NCI-H1092 (cell line): ENCODE measurements at places on chromosomes 1 and 21.

GRCh38 chr1:66172272-66172671 lies 361.7 kb upstream of the SGIP1 start:
- no peak for DNase-seq

DNA sequence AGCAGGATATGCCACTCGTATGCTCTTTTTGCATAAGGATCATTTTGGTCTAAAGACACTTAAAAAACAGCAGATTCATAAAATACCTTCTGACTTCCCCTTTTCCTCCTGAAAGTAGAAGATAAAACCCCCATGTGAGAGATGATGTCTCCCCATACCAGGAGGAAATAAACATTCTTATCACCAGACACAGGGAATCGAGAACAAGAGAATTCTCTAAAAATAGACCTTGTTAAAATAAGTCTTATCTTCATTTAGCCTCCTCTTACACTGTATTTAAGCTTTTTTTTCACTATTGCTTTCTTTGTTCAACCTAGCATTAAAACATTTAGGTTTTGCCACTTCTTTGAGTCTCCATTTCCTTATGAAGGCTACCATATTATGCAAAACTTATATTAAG lies 709.3 kb downstream of the KCNT2 start:
- no peak for DNase-seq

DNA sequence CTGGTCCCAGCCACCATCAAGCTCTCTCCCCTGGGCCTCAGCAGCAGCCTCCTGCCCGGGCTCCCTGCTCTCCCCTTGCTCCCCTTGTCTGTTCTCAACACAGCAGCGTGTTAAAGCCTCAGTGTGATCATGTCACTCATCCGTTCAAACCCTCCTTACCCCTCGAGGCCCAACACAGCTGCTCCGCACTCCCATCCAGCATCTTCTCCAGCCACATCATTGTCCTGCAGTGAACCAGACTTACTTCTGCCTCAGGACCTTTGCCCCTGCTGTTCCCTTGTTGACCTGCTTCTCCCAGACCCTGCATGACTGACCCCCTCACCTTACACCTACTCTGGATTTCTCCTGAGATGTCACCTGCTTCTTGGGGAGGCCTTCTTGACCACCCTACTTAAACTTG lies 13.3 kb downstream of the CDK18 start:
- DNase-seq: no peak

DNA sequence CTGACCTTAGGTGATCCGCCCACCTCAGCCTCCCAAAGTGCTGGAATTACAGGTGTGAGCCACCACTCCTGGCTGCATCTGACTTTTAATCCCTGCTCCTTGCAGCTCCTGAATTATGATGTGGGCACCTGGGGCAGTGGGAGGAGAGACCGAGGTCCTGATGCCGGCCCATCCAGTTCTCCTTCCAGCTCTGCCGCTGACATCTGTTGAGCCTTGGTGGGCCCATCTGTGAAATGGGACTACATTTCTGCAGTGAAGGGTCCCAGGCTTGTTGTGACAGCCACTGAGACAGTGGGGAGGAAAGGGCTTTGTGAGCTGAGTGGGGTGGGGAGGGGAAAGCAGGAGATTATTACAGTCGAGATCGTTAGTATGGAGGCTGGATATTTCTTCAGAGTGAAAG lies 11.8 kb downstream of the PLA2G2F start:
- DNase-seq: no peak

DNA sequence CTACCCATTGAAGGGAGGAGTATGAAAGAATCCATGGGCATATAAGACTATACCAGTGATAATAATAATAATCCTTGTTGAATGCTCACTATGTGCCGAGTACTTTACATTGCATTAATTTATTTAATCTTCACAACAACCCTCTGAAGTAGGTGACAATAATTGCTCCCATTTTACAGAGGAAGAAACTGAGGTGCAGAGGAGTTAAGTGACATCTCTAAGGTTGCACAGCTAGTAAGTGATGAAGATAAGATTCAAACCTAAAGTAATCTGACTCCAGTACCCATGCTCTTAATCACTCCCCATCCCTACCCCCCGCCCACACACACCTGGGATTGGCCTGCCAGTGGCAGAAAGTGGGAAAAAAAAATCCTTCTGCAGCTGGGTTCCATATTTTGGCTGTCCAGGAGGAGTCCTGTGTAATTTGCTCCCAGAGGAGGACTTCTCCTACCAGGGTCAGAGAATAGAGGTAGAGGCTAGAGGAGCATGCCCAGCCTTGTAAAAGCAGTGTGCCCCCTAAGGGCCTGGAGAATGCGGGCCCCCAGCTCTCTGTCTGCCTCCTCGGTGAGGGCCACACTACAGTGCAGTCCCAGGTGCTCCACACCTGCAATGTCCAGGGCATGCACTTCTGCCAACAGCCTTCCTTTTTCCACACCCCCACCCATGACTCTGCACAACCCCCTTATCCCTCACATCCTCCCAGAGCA lies 57.8 kb downstream of the TMEM53 start:
- no peak for DNase-seq

- DNase-seq: no peak
Measured at GRCh38 chr1:17361687-17362086, 10.3 kb upstream of the PADI6 start.

DNA sequence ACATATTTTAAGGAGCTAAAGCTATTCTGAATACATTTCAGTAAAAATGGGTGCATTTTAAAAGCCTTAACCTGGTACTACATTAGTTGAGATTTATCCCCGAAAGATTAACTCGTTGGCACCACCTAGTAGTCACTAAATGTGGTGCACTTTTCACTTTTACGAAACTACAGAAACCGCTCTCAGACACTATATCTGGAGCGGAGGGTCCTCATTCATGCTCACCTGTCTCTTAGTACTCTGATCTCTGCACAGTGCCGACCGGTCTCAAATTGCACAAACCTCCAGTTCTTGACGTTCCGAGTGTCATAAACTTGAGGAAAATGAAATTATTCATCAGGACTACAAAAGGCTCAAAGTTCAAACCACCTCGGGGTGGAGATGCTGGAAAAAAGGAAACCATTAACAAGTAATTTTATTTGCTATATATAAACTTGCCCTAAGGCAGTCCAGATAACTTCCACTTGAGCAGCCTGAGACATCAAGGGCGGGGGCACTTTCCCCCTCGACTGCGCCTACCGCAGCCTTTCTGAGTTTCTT lies 722 bp downstream of the LZIC start:
- DNase-seq: peak; percentile 26

DNA sequence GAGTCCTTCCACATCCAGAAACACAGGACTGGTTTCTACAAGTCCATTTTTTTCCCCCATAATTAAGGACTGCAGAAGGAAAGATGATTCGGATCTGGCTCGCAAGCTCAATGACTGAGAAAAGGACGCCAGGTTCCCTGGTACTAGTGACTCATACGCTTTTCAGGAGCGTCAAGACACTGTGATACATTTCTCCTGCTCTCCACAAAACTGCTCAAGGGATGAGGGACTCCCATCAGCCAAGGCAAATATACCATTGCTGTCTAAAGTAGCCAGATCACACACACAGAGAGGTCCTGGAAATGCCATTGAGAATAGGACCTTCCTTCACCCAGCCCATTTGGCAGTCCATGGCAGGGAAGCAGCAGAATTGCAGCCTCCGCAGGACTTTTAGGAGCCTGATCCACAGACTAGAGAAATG lies 253.6 kb upstream of the IRF2BP2 start:
- DNase-seq: no peak

DNA sequence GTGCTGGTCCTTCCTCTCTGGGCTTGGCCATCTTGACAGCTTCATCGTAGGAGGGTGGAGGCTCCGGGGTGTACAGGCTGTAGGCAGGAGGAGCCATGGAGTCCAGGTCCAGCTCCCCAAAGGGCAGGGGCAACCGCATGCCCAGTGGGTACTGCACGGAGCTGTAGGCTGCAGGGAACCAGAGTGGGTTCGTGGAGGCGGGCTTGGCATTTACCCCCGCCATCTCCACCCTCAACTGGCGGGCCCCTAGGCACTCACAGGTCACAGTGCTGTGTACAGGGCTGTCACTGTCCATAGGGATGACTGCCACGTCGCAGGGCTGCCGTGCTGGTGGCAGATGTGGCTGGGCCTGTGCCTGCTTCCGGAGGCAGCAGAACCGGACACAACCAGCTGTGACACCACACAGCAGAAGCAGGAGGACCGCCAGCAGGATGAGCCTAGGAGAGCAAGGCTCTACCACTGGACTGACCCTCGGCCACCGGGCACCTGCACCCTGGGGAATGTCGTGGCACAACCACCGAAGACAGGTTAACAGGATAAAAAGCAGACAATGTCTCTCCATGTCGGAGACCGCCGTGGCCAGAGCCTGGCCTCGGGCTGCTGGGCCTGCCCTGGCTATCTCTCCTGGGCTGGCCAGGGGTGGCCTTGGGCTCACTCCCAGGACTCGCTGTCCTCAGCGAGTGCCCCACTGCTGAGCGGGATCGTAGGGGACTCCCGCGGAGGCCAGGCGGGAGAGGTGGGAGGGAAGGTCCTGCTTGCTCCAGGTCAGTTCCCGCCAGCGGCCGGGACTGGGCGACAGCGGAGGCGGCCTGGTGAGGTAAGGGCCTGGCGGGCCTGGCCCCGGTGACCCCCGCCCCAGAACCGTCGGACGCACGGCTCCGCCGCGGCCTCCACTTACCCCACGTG lies 831 bp downstream of the TMEM52 start:
- no peak for DNase-seq

- DNase-seq: no peak
Measured at GRCh38 chr1:157834430-157834829, 7.2 kb downstream of the CD5L start.

- DNase-seq: no peak
Measured at GRCh38 chr21:39317134-39318090, 4.0 kb upstream of the BRWD1 start.

- no peak for DNase-seq
Measured at GRCh38 chr1:113742515-113742914, 16.8 kb downstream of the PHTF1 start.

- DNase-seq: no peak
Measured at GRCh38 chr21:38921511-38922251, 116.0 kb downstream of the ETS2 start.

GRCh38 chr1:185798505-185798904 lies 64.3 kb downstream of the HMCN1 start:
- no peak for DNase-seq

- DNase-seq: no peak
Measured at GRCh38 chr1:160217481-160218051, 12.4 kb downstream of the PEA15 start.

- no peak for DNase-seq
Measured at GRCh38 chr21:36235058-36235582, 78.5 kb downstream of the DOP1B start.

DNA sequence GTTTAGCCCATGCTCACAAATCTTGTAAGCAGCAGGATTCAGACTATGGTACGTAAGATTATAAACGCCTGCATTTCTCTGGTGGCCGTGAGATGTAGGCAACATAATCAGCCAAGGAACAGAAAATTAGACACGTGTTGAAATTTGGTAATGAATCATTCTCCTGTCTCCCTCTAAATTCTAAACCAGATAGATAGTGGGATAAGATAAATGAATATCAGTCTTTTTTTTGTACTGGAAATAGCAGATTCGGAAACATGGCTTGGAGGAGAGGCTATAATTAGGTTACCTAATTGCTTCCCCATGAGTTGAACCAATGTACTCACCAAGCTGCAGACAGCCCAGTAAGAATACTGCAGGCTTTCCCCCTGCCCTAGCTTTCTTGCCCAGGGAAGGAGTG lies 172.3 kb downstream of the TGFB2 start:
- no peak for DNase-seq

GRCh38 chr1:154971341-154971998 lies 923 bp upstream of the SHC1 start:
- no peak for DNase-seq

DNA sequence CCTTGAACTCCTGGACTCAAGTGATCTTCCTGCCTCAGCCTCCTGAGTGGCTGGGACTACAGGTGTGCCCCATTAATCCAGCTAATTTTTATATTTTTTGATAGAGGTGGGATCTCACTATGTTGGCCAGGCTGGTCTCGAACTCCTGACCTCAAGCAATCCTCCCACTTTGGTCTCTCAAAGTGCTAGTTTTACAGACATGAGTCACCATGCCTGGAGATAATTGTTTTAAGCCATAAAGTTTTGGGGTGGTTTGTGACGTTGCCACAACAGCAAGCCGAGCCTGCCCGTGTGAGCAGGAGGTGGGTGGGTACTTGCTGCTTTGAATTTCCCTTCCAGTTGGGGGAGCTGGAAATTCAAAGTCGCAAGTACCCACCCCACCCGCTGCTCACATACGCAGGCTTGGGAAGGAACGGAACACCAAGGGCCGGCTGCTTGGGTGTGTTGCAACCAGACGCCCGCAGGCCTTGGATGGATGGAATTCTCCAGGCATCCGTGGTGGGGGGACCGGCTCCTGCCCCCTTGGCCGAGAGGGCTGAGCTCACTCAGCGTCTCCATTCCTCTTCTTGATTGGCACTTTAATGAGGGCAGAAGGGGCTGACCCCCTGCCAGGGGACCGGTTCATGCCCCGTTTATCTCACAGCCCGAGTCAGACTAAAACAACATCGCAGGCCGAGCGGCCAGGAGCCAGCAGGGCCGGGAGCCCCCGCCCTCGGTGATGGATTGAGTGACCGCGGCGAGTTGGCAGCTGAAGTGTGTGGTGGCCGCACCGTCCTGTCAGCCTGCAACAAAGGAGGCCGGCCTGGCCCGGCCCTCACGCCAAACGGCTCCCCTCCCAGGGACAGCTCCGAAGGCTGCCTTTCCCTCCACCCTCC lies 78.1 kb downstream of the DHRS3 start:
- DNase-seq: no peak

- no peak for DNase-seq
Measured at GRCh38 chr21:36964827-36965719, 1.4 kb downstream of the HLCS start.

GRCh38 chr1:157181258-157181657 lies 43.1 kb upstream of the ETV3 start:
- no peak for DNase-seq

DNA sequence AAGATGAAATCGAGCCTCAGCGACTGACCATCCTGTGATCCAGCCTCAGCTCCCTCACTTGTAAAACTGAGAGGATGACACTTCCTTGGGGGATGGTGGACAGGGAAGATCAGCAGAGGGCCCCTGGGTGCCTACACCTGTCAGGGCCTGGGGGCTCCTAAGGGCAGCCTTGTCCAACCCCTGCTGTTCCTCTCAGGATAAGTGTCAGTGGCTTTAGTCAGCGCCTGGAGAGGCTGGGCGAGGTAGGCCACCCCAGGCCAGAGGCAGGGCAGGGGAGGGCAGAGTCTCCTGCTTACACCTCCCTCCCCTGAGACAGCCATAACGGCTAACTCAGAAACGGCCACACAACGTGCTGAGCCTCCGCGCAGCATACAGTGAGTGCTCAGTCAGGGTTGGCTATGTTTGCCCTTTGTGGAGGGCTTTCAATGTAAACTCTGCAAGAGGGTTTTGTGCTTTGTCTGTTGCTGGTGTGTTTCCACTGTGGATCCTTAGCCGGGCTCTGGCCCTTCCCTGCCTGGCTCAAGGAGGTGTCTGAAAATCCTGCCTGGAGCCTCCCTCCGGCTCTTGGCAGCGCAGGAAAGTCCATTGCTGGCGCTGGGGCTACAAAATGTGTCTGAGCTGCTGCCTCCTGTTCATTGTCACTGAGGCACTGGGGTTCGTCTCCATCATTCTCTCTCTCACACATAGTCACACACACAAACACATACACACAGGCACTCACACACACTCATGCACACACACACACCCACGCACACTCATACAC lies 588.4 kb downstream of the PTPRU start:
- peak; percentile 39 for DNase-seq

GRCh38 chr1:167744901-167745300 lies 23.1 kb downstream of the MPZL1 start:
- no peak for DNase-seq
